ENCODE measurements at places on chromosomes 5 and 9.

DNA sequence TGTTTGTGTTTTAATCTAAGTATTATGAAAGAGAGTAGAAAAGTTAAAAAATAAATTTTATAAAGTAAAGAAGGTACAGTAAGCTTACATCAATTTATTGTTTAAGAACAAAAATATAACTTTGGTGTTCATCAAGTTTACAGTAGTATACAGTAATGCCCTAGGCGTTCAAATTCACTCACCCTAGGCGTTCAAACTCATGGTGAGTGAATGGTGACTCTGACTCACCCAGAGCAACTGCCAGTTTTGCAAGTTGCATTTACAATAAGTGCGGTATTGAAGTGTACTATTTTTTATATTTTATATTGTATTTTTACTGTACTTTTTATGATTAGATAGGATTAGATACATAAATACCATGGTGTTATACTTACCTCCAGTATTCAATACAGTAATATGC, 421.3 kb downstream of the CDH12 start:
- DNase-seq, result no peak

DNA sequence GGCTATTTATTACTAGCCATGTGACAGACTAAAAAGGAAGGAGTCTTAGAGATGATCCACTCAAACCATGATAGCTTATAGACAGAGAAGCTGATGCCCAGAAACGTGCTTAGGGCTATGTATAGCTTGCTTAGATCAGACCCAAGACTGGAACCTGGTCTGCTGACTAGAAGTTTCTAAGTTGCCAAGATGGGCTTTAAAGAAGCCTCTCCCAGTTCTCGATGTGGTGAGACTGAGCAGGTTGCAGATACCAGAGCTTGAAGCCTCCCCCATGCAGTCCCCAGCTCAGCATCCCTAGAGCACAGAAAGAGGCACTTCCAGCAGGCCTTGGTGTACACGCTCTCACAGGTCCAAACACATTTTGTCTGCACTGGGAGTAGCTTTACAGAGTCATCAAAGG, 51.1 kb upstream of the ATP10B start:
- DNase-seq, result no peak

DNA sequence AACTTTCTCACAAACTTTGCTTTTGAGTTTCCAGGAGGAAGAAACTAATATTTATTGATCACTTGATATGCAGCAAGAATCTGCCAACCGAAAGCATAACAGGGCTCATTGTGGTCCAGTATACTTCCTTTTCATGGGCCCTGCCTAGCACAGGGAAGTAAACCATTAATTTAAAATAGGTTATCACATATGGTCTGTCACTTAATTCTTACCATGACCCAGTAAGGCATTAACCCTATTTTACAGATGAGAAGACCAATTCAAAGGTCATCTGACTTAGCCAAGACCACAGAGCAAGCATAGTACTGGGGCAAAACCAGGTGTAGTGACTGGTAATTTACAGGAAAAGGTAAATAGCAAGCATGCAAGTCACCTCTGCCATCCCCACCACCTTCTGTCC, 336.9 kb upstream of the DMAC1 start:
- no peak for DNase-seq

GRCh38 chr5:133232911-133233310, 181.1 kb downstream of the HSPA4 start:
- no peak for DNase-seq

DNA sequence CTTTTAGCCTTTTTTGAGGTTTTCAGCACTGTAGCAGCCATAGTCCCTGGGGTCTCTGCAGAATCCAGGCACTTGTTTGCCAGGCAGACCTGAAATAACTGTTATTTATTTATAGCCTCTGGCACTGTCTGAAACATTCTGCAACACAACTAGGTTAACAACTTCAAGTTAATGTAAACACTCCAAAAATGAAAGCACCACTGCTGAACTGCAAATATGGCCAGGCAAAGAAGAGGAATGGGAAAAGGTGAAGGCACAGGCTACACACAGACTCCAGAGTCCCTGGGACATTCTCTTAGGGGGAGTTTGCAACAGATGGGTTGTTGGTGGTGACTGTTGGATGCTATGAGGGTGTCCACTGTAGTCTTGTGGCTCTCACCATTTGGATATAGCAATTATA, 369.0 kb downstream of the MAT2B start:
- DNase-seq, result no peak

DNA sequence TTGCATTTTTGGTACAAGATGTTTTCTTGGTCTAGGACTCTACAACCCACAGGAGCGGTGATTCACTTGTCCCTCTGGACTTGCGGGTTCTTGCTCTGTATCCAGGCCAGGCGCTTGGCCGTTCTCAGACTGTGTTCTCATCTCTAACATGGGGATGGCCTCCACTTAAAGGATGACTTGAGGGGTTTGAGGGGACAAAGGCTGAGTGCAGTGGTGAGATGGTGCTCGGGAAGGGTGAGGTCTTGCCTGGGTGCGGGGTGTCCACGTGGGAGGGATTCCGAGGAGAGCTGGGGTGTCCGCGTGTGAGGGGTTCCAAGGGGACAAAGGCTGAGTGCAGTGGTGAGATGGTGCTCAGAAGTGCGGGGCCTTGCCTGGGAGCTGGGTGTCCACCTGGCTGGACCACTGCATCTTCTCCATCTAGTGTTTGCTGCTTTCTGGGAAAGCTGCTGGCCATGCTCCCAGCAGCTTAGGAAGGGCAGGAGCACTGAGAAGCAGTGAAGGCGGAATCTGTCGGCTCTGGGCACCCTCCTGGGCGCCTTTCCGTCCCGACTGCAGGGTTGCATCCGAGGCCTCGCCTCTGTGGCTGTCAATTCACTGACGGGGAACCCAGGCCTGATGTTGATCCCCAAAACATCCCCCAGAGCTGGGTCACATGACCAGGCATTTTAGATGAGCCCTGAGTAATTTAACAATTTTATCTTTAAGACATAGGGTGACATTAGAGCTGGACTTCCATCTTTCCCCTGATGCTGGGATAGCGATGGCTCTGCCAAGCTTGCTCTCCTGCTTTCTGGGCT, 280.5 kb upstream of the IRX4 start:
- DNase-seq, result no peak

DNA sequence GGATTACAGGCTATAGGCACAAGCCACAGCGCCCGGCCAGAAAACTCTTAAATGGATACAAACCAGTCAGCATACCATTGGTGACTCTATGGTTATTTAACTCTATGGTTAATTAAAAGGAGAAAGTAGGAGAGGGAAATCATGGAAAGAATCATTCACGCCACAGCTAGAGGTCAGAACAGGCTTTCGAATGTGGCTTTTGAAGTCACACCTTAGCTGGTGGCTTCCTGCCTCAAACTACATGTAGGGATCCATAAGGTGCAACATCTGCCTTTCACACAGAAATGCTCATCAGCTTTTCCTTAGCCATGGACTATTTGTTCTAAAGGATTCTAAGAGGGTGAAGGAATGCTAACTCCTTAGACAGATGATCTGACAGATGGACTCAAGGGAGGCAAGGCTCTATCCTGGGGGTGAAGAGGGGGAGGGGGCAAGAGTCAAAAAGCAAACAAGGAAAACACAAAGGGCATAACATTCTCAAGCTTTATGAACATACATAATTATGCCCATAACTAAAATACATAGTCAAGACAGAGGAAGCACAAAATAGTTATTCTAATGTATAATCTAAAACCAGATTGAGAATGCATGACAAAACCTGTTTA, 130.9 kb downstream of the EFNA5 start:
- no peak for DNase-seq

GRCh38 chr9:130975156-130975555, 33.8 kb upstream of the LAMC3 start:
- no peak for DNase-seq

- DNase-seq, result no peak
Measured at GRCh38 chr5:140242890-140243585, 59.9 kb downstream of the PFDN1 start.

DNA sequence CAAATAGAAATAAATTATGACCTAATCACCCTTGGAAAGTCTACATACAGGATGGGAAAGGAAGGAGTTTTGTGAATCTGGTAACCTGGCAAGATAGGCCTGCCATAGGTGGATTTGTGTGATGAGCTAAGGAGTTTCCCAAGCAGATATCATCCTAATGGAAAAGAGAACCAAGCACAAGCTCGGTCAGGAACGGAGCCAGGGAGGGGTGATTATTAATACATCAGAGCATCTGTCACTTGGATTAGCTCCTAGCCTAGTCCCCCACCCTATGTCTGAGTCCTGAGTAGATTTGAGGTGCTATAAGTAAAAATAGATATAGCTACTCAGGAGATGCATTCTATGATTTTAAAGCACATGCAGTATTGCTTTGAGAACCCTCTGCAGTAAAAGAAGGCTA, 57.3 kb upstream of the SMARCA2 start:
- no peak for DNase-seq
